ENCODE measurements at places on chromosomes 4 and X. TPM values are rescaled to one million over a fixed set of nuclear protein-coding genes. Genes with fewer than 3 reads are reported as not detected.

GRCh38 chrX:47278691-47279090 is 45.9 kb downstream of the USP11 start:
- no peak for DNase-seq

GRCh38 chr4:147194114-147194513 is 248.4 kb upstream of the TTC29 start:
- no peak for DNase-seq

Gene LRIT3
- 0.12 TPM for total RNA-seq

Gene SPATA18
- 4.3 TPM for total RNA-seq

All from right atrium auricular region (tissue), 2 donors.